ENCODE measurements at places on chromosomes 7 and 10.

DNA sequence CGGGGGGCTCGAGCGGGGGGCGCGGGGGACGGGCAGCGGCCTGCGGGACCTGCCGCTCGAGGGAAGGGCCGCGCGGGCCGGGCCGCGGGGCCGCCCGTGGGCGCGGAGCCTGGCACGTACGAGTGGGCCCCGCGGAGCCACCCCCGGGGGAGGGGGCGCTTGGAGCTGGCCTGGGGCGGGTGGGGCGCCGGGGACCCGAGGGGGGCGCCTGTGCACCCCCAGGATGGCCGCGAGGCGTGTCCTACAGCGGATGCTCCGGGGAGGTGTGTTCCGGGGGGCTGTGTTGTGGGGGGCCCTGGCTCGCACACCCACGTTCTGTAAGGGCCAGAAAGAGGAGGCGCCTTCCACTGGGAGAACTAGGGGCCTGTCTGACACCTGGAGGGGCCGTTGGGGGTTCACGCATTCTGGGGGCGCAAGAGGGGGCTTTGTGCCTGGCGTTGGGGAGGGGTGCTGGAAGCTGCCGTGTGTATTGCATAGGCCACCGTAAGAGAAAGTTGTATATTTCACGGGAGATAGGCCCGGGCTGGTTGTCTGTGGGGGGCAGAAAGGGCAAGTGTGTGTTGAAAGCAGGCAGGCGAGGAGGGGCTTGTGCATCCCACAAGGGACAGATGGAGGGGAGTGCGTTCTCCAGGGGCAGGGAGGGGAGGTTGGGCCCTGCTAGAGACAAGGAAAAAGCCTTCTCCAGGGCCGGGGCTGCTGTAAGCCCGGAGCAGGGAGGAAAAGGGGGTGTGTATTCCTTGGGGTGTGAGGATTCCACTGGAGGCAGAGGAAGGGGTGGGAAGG is 663 bp downstream of the VPS37D start:
- H3K27me3 ChIP-seq: no peaks in the 10 kb centered on the region
- DNase-seq: no peak
- H3K27ac ChIP-seq: no peak overlapping the region
- peaks cover 22% of the 10 kb centered on the region for H3K4me1 ChIP-seq
- H3K36me3 ChIP-seq: peaks cover 27% of the 10 kb centered on the region

GRCh38 chr10:29837586-29837985 is 202.8 kb upstream of the SVIL start:
- H3K27me3 ChIP-seq: no peaks in the 10 kb centered on the region
- no peaks in the 10 kb centered on the region for H3K36me3 ChIP-seq
- no peak overlapping the region for H3K27ac ChIP-seq
- H3K4me3 ChIP-seq: no peak overlapping the region
- DNase-seq: no peak

GRCh38 chr7:27095050-27095896 is 527 bp downstream of the HOXA1 start:
- H3K4me3 ChIP-seq: no peak overlapping the region
- peaks cover 47% of the 10 kb centered on the region for H3K4me1 ChIP-seq
- no peak for DNase-seq
- H3K36me3 ChIP-seq: peaks cover 17% of the 10 kb centered on the region
- no peak overlapping the region for H3K27ac ChIP-seq

GRCh38 chr7:23120106-23120505 is 14.5 kb downstream of the KLHL7 start:
- no peaks in the 10 kb centered on the region for H3K36me3 ChIP-seq
- no peaks in the 10 kb centered on the region for H3K27me3 ChIP-seq
- DNase-seq: no peak
- H3K4me3 ChIP-seq: no peak overlapping the region
- H3K27ac ChIP-seq: no peak overlapping the region

DNA sequence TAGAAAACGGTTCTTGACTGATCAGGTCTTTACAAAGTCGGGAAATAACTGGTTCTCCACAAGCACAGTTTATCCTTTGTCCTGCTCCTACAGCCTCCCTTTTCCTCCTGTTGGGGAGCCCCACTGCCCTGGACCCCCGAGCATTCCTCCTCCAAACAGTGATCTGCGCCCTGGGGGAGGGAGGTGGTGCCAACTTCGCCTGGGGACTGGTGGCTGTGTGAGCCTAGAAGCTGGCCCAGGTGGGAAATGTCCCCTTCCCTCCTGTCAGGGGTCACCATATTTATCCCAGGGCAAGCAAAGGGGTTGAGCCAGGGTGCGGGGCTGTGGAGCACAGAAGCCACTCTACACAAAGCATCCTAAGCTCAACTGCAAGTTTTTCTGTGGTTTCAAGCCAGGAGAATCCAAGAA is 5.2 kb downstream of the HMX3 start:
- peaks cover 12% of the 10 kb centered on the region for H3K4me1 ChIP-seq
- peaks cover 17% of the 10 kb centered on the region for H3K36me3 ChIP-seq
- DNase-seq: no peak
- peaks cover 47% of the 10 kb centered on the region for H3K27me3 ChIP-seq
- no peak overlapping the region for H3K27ac ChIP-seq
- H3K4me3 ChIP-seq: no peak overlapping the region

DNA sequence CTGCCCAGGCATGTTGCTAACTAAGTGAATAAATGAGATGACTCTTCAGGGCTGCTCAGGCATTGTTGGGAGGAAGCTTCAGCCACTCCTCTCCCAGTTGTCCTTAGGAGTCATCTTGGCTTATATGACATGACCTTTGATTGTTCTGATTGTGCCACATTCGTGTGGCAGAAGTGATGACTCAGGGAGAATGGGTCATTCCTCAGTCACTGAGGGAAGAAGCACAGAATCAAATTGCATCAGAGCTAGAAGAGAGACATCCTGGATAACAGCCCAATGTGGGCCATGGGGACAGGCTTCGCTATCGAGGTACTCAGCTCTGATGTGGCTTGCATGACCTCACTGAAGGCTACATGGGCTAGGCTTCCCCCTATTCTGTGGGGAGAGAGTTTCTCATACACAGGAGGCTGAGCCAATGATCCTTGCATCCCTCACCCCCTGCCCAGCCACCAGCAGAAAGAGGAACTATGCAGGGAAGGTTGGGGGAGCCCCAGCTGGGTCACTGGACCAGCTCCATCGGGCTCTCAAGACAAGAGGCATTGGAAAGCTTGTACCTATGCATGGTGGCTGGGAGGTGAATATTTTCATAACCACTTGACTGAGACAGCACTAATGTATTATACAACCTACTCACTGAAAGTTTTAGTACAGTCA is 6.0 kb upstream of the HMX3 start:
- peaks cover 79% of the 10 kb centered on the region for H3K27me3 ChIP-seq
- H3K27ac ChIP-seq: no peak overlapping the region
- no peak overlapping the region for H3K4me3 ChIP-seq

DNA sequence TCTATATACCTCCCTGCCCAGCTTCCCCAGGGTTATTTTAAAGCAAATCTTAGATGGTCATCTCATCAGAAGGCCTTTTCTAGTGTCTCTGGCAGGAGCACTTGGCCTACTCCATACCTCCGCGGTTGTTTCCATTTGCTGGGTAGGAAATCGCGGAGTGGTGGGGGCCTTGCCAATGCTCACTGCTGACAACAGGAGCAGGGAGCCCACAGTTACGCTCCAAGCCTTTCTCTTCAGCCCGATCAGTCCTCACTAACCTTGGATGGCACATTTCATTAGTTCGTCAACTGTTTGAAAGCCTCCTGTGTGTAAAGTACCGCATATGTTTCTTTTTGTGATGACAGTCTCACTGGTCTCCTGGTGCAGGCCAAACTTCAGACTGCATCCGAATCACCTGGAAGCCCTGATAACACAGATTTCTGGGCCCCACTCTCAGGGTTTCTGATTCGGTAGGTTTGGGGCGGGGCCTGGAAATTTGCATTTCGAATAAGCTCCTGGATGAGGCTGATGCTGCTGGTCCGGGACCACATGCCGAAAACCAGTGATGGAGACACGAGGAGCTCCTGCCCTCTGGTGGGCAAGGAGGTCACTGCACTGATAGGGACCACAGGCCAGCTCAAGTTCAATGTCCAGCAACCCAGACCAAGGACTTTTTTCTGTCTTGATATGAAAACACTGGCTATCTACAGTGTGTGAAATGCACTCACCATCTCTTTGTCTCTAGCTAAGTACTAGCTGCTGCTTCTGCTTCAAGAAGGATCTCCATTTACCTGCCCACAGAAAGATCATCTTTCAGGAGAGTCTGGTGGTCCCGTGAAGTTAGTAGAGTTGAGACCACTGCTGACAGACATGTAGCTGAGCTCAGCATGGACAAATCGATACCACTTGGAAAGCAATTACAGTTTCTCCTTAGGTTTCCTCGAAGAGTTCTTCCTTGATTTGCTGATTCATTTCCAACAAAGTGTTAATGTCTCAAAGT is 14.0 kb downstream of the LRGUK start:
- H3K4me1 ChIP-seq: no peaks in the 10 kb centered on the region
- H3K36me3 ChIP-seq: no peaks in the 10 kb centered on the region
- H3K4me3 ChIP-seq: no peak overlapping the region
- DNase-seq: peak; percentile 76
- H3K27me3 ChIP-seq: no peaks in the 10 kb centered on the region
- no peak overlapping the region for H3K27ac ChIP-seq

GRCh38 chr7:140640060-140640637 is 464 bp downstream of the DENND2A start:
- H3K4me1 ChIP-seq: peaks cover 7% of the 10 kb centered on the region
- no peak for DNase-seq
- no peak overlapping the region for H3K27ac ChIP-seq
- peak overlapping the region; percentile 67 for H3K4me3 ChIP-seq
- peaks cover 5% of the 10 kb centered on the region for H3K36me3 ChIP-seq

- H3K27ac ChIP-seq: no peak overlapping the region
- H3K27me3 ChIP-seq: no peaks in the 10 kb centered on the region
- no peaks in the 10 kb centered on the region for H3K4me1 ChIP-seq
- peak; percentile 37 for DNase-seq
These were observed 330.0 kb downstream of the BBS9 start for GRCh38 chr7:33459340-33459751.

DNA sequence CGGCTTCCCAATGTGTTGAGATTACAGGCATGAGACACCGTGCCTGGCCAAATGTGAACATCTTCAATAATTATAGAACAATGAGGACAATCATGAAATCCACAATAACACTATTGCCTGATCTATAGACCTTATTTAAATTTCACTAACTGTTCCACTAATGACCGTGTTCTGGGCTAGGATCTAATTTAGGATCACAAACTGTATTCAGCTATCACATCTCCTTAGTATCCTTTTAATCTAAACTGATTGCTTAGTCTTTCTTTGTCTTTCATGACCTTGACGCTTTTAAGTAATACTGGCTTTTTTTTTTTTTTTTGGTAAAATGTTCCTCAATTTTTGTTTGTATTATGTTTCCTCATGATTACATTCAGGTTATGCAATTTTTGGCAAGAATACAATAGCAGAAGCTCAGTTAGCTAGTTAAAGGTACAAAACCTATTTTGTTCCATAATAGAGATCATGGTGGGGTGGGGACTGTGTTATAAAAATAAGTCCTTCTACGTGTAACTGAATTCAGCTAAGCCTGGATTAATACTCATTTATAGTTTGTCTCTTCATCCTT is 158.4 kb downstream of the AOAH start:
- peaks cover 45% of the 10 kb centered on the region for H3K27me3 ChIP-seq
- no peaks in the 10 kb centered on the region for H3K36me3 ChIP-seq
- no peak for DNase-seq
- no peaks in the 10 kb centered on the region for H3K4me1 ChIP-seq

DNA sequence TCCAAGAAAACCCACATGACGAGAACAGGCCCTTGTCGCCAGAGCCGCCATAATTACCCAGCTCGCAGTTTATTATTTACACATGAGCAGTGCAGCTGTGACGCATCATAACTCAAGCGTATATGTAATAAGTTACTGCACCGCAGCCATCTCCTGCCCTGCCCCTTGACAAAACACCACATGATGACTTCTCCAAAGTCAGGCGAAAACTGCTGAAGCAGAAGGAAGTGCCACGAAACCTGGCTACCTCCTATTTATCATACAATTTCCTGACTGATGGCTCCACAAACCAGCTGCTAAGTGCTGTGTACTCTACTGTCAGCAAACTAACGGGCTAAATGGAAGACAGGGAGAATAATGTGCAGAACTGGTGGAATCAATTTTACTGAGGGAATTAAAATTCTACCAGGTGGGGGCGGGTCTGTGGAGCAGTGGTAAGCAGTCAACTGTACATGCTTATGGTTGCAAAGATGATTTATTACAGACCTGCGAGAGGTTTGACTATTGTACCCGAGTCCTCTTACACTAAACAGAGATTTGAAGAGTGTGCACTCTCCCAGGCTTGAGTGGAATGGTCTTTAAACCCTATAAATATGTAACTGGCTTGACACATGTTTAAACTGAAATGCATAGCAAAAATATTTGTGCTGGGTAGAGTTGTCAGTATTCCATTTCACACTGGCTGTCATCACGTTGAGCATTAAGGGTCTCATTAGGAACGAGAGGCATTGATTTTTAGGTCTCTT is 156.0 kb downstream of the GLI3 start:
- DNase-seq: no peak
- H3K4me1 ChIP-seq: no peaks in the 10 kb centered on the region
- no peak overlapping the region for H3K27ac ChIP-seq
- no peaks in the 10 kb centered on the region for H3K36me3 ChIP-seq
- peaks cover 12% of the 10 kb centered on the region for H3K27me3 ChIP-seq

Data from Calu3 (cell line).